ENCODE measurements at places on chromosomes 1 and 21. TPM values are rescaled to one million over a fixed set of nuclear protein-coding genes. Genes with fewer than 3 reads are reported as not detected.

DNA sequence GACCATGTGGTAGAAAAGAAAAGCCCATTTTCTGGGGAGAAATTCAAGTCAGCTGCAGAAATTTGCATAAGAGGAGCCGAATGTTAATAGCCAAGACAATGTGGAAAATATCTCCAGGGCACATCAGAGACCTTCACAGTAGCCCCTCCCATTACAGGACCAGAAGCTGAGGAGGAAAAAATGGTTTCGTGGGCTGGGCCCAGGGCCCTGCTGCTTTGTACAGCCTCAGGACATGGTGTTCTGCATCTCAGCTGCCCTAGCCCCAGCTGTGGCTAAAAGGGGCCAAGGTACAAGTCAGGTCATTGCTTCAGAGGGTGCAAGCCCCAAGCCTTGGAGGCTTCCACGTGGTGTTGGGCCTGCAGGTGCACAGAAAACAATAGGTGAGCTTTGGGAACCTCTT, 108.3 kb downstream of the DMRTB1 start:
- H3K4me3 ChIP-seq, result no peak overlapping the region
- H3K36me3 ChIP-seq, result no peaks in the 10 kb centered on the region
- H3K27me3 ChIP-seq, result peaks cover 48% of the 10 kb centered on the region
- DNase-seq, result no peak
- no peak overlapping the region for H3K27ac ChIP-seq

The TSPAN2 gene
- 2.3 TPM for total RNA-seq

DNA sequence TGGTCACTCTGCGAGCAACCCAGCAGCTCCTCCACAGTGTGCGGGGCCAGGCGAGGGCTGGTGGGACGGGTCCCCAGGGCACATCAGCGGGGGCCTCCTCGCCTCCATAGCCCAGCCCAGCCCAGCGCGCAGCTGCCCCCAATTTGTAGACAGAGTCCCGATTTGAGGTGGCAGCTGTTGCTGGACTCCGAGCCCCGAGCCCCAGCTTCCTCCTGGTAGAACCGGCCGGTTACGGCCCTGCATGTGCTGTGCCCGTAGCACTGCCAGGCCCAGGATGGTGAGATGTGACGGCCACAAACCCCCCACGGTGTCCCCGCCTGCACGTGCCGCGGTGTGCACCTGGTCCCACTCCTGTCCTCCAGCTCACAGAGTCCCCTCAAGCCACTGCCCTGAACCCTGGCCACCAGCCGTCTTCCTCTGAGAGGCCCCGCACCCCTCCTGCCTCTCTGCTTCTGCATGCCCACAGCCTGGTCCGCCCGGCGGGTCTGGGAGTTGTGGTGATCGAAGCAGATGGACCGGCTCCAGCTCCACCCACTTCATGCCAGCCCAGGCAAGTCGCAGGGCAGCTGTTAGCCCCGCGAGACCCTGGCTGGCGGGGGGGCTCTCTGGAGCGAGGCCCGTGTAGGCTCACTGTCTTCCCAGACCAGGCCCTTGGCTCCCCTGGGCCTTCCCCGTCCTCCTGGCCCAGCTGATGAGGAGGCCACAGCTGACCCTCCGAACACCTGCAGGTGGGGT, 55.5 kb downstream of the MORN1 start:
- H3K27me3 ChIP-seq, result no peaks in the 10 kb centered on the region
- no peak overlapping the region for H3K4me3 ChIP-seq
- DNase-seq, result no peak
- no peaks in the 10 kb centered on the region for H3K4me1 ChIP-seq
- no peaks in the 10 kb centered on the region for H3K36me3 ChIP-seq

DNA sequence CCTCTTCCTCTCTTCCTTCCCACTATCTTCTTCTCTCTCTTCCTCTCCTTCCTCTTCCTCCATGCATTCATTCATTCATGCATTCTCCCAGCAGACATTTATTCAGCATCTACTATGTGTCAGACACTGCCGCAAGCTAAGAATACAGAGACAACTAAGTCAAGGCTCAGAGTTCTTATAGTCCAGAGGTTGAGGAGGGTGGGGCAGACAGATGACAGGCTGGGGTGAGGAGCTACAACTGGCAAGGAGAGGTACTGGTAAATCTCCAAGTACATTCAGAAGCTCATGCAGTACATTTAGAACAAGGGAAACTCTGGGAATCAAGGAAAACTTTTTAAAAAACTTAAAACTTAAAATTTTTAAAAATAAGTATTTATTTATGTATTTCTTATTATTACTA, 56.4 kb upstream of the FMOD start:
- H3K4me3 ChIP-seq, result no peak overlapping the region
- no peak for DNase-seq
- H3K4me1 ChIP-seq, result no peaks in the 10 kb centered on the region
- H3K27ac ChIP-seq, result no peak overlapping the region
- peaks cover 58% of the 10 kb centered on the region for H3K27me3 ChIP-seq

The OR10J1 gene
- total RNA-seq, result not detected

- peaks cover 19% of the 10 kb centered on the region for H3K27me3 ChIP-seq
- H3K27ac ChIP-seq, result no peak overlapping the region
- no peak for DNase-seq
- no peaks in the 10 kb centered on the region for H3K36me3 ChIP-seq
- no peaks in the 10 kb centered on the region for H3K4me1 ChIP-seq
Observed at GRCh38 chr1:202250982-202251381, 57.4 kb downstream of the LGR6 start.

The NUDC gene
- total RNA-seq, result 88.8 TPM

GRCh38 chr1:171762143-171762563, 19.3 kb upstream of the METTL13 start:
- H3K4me1 ChIP-seq, result no peaks in the 10 kb centered on the region
- no peak overlapping the region for H3K27ac ChIP-seq
- H3K27me3 ChIP-seq, result peaks cover 24% of the 10 kb centered on the region
- H3K36me3 ChIP-seq, result no peaks in the 10 kb centered on the region
- no peak overlapping the region for H3K4me3 ChIP-seq

DNA sequence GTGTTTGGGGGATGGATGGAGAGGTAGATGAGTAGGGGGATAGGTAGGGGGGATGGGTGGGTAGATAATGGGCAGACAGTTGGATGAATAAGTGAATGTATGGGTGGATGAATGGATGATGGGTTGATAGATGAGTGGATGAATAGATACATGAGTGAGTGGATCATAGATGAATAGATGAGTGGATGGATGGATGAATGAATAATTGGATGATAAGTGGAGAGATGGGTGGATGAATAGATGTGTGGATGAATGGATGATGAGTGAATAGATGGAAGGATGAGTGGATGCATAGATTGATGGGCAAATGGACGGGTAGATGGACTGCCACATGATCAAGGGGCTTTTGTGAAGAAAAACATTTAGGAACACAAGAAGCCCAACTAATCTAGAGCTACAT, 133.3 kb upstream of the F3 start:
- H3K27ac ChIP-seq, result no peak overlapping the region
- H3K27me3 ChIP-seq, result peaks cover 2% of the 10 kb centered on the region
- no peak for DNase-seq

The RGSL1 gene
- not detected for total RNA-seq

- no peaks in the 10 kb centered on the region for H3K4me1 ChIP-seq
- no peaks in the 10 kb centered on the region for H3K36me3 ChIP-seq
- H3K27ac ChIP-seq, result no peak overlapping the region
- peaks cover 20% of the 10 kb centered on the region for H3K27me3 ChIP-seq
Observed at GRCh38 chr1:214511639-214511998, 39.8 kb downstream of the PTPN14 start.

- H3K27me3 ChIP-seq, result no peaks in the 10 kb centered on the region
- H3K36me3 ChIP-seq, result no peaks in the 10 kb centered on the region
- H3K4me3 ChIP-seq, result no peak overlapping the region
Observed at GRCh38 chr1:27122652-27123051, 32.3 kb downstream of the SLC9A1 start.

The KRTAP11-1 gene
- total RNA-seq, result not detected

- no peaks in the 10 kb centered on the region for H3K27me3 ChIP-seq
- DNase-seq, result no peak
- no peaks in the 10 kb centered on the region for H3K36me3 ChIP-seq
Observed at GRCh38 chr21:21111309-21111920, 113.2 kb downstream of the NCAM2 start.

The OR6K3 gene
- total RNA-seq, result not detected

DNA sequence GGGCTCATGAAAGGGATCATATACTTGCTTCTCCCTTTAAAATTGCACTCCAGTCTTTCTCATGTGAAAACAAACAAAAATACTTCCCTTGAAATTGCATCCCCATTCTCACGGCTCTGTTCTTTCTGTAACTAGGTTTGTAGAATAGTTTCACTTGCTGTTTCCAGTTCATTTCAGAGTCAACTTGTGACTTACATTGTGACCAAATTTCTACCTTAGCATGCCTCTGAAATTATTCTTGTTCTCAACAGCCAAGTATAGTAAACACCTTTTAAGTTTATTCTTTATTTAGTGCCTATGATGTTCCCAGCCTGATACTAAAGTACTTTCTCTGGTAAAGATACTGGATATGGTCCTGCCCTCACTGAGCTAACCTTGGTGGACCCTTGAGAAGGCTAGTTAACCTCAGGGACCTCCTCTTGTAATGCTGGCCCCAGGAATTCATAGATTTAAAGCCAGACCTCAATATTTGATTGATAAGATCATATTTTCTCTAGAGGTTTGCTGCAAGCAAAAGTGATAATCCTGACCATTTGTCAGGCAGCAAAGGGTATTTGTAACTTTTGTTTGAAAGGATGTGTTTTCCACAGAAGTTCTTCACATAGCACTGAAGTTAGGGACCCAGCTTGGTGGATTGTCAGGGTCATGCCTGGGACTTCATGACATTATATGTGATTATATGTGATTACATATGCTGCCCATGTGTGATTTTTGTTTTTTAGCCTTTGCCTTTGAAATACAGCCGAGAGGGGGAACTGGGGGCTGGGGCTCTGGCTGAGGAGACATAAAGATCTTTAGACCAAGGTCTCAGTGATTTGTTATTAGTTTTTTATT, 29.6 kb downstream of the VANGL2 start:
- peaks cover 12% of the 10 kb centered on the region for H3K36me3 ChIP-seq
- H3K27ac ChIP-seq, result peak overlapping the region; percentile 83
- DNase-seq, result no peak
- peak overlapping the region; percentile 51 for H3K4me3 ChIP-seq
- H3K27me3 ChIP-seq, result no peaks in the 10 kb centered on the region

The ST6GALNAC5 gene
- total RNA-seq, result not detected

DNA sequence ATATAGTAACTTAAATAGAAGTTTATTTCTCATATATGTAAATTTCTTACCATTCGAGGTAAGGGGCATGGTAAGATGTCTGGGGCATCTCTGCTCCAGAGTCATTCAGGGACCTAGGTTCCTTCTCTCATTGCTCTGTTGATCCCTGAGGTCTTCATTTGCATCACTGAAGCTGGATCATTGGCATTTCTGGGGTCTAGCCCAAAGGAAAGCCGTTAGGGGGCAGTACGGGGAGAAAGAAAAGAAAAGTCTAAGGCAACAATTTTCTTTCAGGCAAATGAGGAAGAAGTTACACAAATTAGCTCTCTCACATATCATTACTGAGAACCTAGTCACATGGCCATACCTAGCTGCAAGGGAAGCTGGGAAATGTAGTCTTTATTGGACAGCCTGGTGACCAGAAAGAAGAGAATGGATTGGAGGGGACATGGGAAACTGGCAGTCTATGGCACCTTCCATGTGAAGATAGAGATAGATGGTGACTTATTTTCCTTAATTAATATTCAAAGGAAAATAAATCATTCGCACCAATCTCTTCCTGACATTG, 10.2 kb upstream of the SUSD4 start:
- H3K27me3 ChIP-seq, result peaks cover 8% of the 10 kb centered on the region
- no peak for DNase-seq
- H3K36me3 ChIP-seq, result no peaks in the 10 kb centered on the region
- H3K4me3 ChIP-seq, result no peak overlapping the region
- H3K4me1 ChIP-seq, result no peaks in the 10 kb centered on the region
- H3K27ac ChIP-seq, result no peak overlapping the region

The KCNA3 gene
- total RNA-seq, result 95.2 TPM

DNA sequence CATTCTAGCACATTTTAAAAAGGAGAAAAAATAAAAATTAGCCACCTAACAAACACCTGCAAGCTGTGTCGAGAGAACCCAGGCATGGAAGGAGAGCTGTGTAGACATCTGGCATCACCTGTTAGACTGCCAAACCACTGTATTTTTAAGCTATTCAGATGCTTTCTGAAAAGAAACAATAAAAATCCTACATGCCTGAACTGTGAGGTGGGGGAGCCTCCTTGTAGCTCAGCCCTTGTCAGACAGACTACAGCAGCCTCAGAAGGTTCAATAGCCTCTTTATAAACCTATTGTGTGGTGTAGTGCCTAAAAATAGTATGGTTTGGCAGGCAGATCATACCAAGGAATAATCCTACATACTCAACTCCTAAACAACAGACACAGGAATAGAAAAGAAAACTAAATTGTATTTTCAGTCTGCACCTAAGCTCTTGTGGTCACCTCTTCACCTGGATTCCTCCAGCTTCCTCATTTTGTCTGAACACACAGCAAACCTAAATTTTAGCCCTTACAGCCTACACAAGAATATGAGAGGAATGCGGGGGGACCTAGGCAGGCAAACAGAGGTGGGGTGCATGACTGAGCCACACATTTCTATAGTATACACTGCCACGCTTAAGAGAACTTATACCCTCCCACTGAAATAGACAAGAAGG, 67.0 kb downstream of the SIPA1L2 start:
- H3K27me3 ChIP-seq, result no peaks in the 10 kb centered on the region
- H3K27ac ChIP-seq, result no peak overlapping the region
- no peaks in the 10 kb centered on the region for H3K36me3 ChIP-seq
- H3K4me3 ChIP-seq, result no peak overlapping the region
- DNase-seq, result no peak
- H3K4me1 ChIP-seq, result peaks cover 4% of the 10 kb centered on the region

DNA sequence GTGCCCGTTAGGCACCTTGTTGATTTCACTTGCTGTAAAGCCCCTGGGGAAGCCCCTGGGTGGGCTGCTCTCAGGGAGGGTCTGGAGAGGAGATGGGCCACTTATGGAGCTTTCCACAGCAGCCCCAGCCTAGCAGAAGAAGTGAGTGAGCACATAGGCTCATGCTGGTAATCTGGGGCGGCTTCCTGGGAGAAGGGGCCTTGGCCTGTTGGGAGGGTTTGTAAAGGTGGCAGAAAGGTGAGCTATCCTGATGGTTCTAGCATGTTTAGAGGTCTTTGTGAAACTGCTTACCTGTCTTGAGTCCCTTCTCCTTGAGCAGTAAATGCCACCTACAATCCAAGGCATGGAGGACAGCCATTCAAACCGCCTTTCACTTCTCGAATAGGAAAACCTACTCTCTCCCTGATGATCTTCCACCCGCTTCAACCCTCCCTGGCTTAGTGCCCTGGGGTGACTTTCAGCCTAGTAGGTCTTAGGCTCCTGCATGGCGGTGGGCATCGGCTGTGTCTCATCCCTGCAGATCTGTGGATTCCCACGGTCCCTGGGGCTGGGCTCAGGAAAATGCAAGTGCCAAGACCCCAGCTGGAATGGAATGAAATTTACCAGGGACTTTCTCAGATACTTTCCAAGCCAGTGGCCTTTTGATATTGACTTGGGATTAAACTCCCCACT, 87.6 kb upstream of the SELENON start:
- H3K4me1 ChIP-seq, result peaks cover 19% of the 10 kb centered on the region
- no peak for DNase-seq
- H3K27me3 ChIP-seq, result peaks cover 13% of the 10 kb centered on the region

The LCE2A gene
- total RNA-seq, result not detected

The TCHH gene
- total RNA-seq, result 0.12 TPM
